Kidney (tissue), 22 donors: ENCODE measurements at places on chromosomes 5 and 9. TPM values are rescaled to one million over a fixed set of nuclear protein-coding genes. Genes with fewer than 3 reads are reported as not detected.

The POU5F2 gene
- 1.8 TPM for total RNA-seq

The ENTREP1 gene
- total RNA-seq, result 8.6 TPM

The SYNPO gene
- total RNA-seq, result 87.6 TPM

The RASGEF1C gene
- 0.16 TPM for total RNA-seq

The NIPSNAP3A gene
- total RNA-seq, result 27.9 TPM

The ABLIM3 gene
- total RNA-seq, result 21.7 TPM

The ROR2 gene
- total RNA-seq, result 5.7 TPM

The PCDHB15 gene
- total RNA-seq, result 6.0 TPM

The PCDHA7 gene
- 1.1 TPM for total RNA-seq

The ODF2 gene
- total RNA-seq, result 23.6 TPM

DNA sequence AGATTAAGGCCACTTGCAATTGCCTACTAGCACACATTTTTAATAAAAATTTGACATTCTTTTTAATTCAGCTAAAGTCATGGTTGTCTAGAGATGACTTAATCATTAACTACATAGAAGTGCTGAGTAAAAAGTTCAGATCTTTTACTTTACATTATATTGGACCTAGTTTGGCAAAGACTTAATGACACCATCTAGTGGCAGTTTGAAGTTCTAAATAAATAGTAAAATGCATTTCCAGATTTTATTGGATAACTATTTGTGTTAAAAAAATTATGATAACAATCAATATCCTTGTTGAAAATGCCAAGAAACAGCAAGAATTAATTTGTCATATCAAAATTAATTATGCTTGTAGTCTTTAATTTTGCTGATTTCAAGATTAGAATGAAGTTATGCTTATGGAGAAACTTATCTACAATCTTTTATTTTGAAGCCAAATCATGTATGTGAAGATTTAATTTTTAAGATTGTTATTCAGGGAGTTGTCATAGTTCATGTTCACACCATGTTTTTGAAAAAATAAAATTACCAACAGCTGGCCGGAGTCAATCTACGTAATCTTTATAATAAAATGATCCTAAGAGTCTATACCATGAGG, 69.6 kb upstream of the PJA2 start:
- H3K27ac ChIP-seq, result no peak overlapping the region
- no peaks in the 10 kb centered on the region for H3K36me3 ChIP-seq
- peak; percentile 23 for DNase-seq

- no peak overlapping the region for H3K27ac ChIP-seq
- H3K27me3 ChIP-seq, result no peaks in the 10 kb centered on the region
- H3K4me1 ChIP-seq, result no peaks in the 10 kb centered on the region
- DNase-seq, result no peak
These were observed 396.9 kb downstream of the AGTPBP1 start for GRCh38 chr9:85344901-85345300.

GRCh38 chr5:126680191-126680817, 79.6 kb downstream of the PHAX start:
- no peaks in the 10 kb centered on the region for H3K4me1 ChIP-seq
- H3K27me3 ChIP-seq, result no peaks in the 10 kb centered on the region
- H3K36me3 ChIP-seq, result no peaks in the 10 kb centered on the region

GRCh38 chr9:18478501-18479361, 4.8 kb downstream of the ADAMTSL1 start:
- H3K27ac ChIP-seq, result no peak overlapping the region
- no peak overlapping the region for H3K4me3 ChIP-seq
- H3K4me1 ChIP-seq, result no peaks in the 10 kb centered on the region

- no peaks in the 10 kb centered on the region for H3K36me3 ChIP-seq
- no peaks in the 10 kb centered on the region for H3K4me1 ChIP-seq
These were observed 23.3 kb upstream of the TRMT10B start for GRCh38 chr9:37730256-37730655.

GRCh38 chr5:117686926-117687325, 1112.3 kb upstream of the SEMA6A start:
- H3K27ac ChIP-seq, result no peak overlapping the region
- no peak overlapping the region for H3K4me3 ChIP-seq
- no peaks in the 10 kb centered on the region for H3K4me1 ChIP-seq

DNA sequence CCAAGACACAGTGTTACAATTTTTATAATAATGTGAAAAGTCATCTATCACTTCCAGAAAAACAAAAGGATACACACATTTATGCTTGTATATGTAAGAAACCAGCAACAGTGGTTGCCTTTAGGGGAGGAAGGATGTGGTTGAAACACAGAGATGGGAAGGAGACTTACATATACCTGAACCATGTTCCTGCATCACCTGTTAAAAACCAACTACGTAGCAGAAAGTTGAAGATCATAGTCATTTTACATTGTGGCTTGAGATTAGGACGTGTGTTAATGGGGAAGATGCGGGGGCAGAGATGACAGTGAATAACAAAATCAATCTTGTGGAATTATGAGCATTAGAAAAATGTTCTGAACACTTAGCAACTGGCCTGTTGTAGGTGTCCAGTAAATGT, 307.3 kb downstream of the MLLT3 start:
- H3K36me3 ChIP-seq, result no peaks in the 10 kb centered on the region
- DNase-seq, result no peak
- H3K4me1 ChIP-seq, result no peaks in the 10 kb centered on the region
- H3K27me3 ChIP-seq, result no peaks in the 10 kb centered on the region
- H3K27ac ChIP-seq, result no peak overlapping the region

DNA sequence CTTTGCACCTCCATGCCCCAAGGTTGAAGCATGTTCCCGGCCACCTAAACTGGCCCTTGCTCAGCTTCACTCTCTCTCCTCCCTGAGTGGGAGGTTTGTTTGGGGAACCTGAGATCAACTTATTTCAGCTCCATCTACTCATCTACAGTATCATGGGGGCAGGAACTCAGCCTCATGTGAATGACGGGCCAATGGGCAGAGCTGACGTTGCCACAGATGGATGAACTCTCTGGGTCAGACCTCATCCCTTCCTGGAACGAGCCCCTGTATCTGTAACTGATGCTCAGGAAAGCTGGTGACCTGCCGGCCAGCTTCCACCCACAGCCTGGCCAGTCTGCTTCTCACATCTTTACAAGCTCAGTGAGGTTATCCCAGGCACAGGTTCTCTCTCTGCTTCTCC, 369.6 kb downstream of the IRX2 start:
- peaks cover 5% of the 10 kb centered on the region for H3K27me3 ChIP-seq
- H3K4me1 ChIP-seq, result no peaks in the 10 kb centered on the region
- no peak overlapping the region for H3K27ac ChIP-seq
- H3K4me3 ChIP-seq, result no peak overlapping the region
- H3K36me3 ChIP-seq, result no peaks in the 10 kb centered on the region

- no peaks in the 10 kb centered on the region for H3K4me1 ChIP-seq
- H3K27me3 ChIP-seq, result no peaks in the 10 kb centered on the region
- no peaks in the 10 kb centered on the region for H3K36me3 ChIP-seq
- no peak overlapping the region for H3K27ac ChIP-seq
- no peak for DNase-seq
- H3K4me3 ChIP-seq, result no peak overlapping the region
These were observed 127.6 kb upstream of the CYLC2 start for GRCh38 chr9:102867488-102867887.

GRCh38 chr9:102124465-102124864, 386.0 kb upstream of the GRIN3A start:
- no peak for DNase-seq
- H3K27ac ChIP-seq, result no peak overlapping the region
- H3K4me3 ChIP-seq, result no peak overlapping the region
- no peaks in the 10 kb centered on the region for H3K4me1 ChIP-seq
- no peaks in the 10 kb centered on the region for H3K27me3 ChIP-seq
- H3K36me3 ChIP-seq, result no peaks in the 10 kb centered on the region

DNA sequence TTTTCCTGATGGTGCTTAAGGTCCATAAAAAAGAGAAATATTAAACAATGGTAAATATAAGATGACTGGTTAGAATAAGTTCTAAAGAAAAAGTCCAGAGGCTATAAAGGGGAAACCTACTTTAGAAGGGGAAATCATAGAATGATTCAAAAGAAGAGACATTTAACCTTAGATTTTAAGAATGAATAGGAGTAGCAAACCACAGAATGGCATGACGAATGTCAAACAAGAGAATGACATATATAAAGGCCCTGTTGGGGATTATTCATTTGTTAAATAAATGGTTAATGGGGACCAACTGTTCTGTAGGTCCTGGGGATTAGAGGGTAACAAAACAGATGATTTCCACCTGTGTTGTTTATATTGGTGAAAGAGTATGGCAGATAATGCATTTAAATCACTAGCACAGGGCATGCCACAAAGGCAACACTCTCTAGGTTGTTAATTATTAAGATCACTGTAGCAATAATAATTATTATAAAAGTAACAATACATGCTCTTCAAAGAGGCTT, 495.2 kb upstream of the GRIA1 start:
- H3K36me3 ChIP-seq, result no peaks in the 10 kb centered on the region
- H3K27ac ChIP-seq, result no peak overlapping the region
- DNase-seq, result no peak
- no peak overlapping the region for H3K4me3 ChIP-seq
- no peaks in the 10 kb centered on the region for H3K27me3 ChIP-seq

- peak; percentile 13 for DNase-seq
- H3K36me3 ChIP-seq, result no peaks in the 10 kb centered on the region
- no peak overlapping the region for H3K4me3 ChIP-seq
- H3K4me1 ChIP-seq, result no peaks in the 10 kb centered on the region
- no peak overlapping the region for H3K27ac ChIP-seq
These were observed 105.6 kb downstream of the VCAN start for GRCh38 chr5:83577036-83577636.

DNA sequence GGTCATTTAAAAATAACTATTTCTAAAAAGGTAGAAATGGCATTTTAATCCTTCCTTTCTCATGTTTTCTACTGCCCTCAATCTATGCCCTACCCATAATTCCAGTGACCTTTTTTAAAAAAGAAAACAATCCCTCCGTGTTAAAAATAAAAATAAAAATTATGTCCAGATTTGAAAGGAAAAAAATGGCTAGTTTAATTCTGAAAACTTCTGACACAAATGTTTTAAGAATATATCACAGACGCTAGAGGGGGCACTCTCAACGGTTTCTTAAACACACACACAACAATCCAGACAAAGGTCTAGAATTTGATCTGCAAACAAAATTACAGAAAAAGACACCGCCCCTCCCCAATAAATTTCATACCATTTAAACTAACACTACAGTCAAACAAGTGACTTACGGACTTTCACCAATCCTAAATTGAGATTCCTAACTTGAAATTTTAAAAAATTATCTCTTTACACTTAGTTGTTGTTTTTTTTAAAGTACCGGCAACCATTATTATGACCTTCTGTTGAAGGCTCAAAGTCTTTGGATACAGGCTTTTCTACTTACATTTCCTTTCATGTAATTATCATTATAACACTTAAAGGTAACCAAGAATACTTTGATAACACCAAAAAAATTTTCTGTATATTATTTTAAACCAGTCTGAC, 38.2 kb downstream of the CLINT1 start:
- H3K4me1 ChIP-seq, result peaks cover 11% of the 10 kb centered on the region
